ENCODE measurements at places on chromosomes 16 and 17.

DNA sequence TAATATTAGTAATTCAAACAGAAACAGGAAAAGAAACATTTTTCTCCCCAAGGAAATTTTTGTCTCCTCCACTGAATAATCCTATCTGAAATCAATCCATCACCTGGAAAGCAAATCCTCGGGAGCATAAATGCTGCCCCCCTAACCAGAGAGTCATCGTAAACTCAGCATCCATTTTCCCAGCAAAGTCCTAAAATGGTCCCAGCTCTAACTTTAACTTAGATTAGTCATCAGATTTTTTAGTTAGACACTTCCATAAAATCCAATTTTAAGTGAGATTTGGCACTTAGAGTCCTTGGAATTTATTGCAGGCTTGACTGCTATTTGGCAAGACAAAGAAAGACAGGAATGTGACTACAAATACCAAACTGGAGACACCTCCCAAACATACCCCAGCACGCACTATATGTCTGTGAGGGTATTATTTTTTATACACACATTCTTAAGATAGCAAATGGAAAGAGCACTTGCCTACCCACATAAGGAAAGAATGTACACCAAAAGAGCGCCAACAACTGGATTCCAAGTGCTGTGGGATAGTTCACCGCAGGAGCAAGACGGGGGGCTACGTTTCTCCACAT is 15.4 kb downstream of the SCO1 start:
- peak; percentile 63 for DNase-seq

DNA sequence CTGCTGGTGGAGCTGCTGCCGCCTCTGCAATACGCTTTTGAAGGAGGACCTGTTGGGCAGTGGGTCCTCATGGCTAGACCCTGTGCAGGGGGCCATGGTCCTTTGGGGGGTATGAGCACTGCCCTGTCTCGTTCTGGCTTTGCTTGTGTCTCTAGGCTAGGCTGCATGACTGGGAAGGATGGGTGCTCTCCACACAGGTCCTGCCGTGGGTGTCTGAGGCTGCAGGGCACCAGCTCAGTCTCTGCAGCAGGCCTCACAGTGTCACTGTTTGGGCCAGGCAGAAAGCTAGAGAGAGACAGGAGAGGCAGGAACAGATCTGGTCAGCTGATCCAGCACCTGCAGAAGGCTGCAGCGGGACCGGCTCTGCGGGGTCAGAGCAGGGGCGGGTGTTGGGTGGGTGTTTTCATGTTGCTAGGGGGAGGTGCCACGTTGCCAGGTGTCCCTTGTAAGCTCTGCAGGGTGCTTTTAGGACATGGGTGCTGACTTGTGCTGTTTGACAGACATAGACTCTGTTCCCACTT is 111.4 kb downstream of the SNX29 start:
- DNase-seq, result no peak

DNA sequence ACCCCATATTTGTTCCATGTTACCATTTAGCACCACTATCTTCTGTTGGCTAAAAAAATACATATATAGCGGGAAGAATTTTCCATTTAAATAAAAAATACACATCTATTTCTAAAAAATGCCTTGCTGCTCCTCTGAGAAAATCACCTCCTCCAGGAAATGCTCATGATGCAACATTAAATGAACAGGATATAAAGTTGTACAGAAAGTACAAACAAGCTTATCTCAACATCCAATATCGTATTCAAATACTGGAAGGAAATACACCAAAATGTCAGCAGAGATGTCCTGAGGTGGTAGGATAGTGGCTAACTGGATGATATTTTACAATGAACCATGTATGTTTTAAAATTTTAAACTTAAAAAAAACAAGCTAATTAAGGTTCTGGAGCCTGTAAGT is 21.3 kb downstream of the GNA13 start:
- no peak for DNase-seq

DNA sequence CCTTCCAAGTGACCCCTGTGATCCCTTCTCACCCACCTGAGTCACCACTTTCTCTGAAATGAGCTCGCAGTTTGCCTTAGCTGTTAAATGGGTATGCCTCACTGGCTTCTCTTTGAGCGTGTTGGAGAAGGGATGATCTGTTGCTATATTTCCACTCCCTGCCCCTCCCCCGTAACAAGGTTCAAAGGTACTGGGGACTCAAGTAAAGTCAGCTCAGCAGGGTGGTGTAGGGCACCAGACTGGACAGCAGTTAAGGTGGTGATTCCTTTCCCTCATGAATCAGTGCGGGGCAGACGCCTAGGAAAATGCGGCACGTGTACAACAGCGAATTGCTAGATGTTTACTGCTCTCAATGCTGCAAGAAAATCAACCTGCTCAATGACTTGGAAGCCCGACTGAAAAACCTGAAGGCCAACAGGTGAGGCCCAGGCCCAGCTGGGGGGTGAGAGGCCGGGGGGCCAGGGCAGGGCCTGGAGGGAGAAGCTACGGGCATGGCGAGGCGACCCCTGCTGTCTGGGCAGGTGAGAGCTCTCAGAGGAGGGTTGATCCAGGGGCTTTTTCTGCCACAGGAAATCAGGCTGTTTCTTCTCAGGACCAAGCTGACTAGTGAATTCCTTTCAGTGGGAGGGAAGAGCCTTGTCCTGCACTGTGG is 130.3 kb downstream of the RAB11FIP4 start:
- DNase-seq, result no peak

DNA sequence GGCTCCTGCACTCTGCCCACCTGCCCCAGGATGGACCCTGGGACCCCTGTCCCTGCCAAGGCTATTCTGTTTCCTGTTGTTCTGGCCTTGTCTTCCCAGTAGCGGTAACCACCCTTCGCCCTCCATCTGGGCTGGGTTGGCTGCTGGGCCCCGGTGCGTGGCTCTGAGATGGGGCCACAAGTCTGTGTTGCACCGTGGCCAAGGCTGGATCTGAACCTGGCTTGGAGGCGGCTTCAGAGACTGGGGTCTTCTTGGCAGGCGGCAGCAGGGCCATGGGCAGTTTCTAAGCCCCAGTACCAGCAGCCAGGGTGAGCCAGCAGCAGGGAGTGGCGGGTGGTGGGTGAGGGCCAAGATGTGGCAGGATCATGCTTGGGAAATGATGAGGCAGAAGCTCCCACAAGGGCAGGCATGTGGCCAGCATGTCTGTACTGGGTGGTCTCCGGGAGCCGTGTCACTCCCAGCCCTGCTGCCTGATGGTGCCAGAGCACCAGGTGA is 12.6 kb downstream of the MAP2K3 start:
- DNase-seq, result no peak

DNA sequence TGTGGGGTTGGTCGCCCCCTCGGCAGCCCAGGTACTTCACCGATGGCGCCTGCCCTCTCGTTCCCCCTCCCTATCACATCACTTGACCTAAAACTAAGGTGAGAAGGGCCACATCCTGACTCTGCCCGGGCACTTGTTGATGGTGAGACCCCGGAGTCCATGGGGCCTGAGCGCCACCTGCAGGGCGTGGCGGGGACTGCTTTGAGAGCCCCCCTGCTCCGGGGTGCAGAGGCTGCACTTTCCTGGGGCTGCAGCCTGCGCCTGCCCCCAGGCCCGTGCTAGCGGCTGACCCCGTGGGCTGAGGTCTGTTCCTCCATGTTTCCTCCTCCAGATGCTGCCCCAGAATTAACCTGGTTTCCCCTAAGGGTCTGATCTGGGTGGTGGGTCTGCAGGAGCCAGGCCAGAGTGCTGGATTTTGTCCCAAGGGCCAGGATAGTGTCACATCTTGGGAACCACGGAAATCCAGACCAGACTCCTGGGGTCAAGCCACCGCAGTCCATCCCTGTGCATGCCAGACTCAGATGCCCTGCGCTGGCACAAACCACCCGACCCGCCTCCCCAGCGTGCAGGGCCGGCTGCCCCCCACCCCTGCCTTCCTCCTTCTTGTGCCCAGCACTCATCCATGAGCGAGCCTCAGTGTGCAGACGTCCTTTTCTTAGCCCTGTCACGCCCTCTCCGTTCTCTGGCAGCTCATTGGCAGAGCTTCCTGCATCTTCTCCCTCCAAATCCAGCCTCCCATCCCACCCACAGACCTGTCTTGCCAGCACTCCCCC is 2.7 kb downstream of the NDUFAF8 start:
- DNase-seq, result no peak

DNA sequence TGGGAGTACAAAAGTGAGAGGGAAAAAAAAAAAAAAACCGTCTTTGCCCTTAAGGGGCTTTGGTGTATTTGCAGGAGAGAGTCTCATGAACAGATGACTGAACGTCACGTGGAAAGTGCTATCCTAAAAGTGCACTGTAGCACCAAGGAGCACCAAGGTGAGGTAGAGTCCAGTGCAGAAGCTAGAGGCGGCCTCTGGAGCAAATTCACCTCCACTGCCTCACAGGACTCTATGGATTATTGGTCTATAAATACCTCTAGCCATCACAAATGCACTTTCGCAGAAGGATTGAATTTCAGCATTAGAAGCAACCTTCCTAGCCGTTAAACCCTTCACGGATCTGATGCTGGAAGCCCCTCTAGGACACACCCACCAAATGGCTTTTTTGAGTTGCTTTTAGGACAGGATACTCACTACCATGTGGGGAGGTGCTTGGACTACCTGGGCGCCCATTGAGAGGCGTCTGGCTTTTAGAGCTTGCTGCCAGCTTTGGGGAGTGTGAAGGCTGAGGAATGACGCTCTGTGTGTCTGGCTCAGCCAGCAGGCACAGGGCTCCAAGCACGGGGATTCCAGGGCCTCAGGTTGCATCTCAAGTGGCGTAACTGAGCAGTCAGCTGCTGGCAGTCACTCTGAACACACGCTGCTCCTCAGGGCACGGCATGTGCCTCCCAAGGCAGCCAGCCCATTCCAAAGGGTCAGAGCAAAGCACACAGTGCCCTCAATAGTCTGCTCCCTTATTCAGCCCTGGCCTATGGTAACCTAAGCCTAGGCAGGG is 52.7 kb downstream of the CDRT4 start:
- no peak for DNase-seq

- DNase-seq, result no peak
These were observed 2.3 kb upstream of the MEIOC start for GRCh38 chr17:44653954-44654353.

GRCh38 chr16:85236818-85237150 is 124.5 kb upstream of the CIBAR2 start:
- no peak for DNase-seq

DNA sequence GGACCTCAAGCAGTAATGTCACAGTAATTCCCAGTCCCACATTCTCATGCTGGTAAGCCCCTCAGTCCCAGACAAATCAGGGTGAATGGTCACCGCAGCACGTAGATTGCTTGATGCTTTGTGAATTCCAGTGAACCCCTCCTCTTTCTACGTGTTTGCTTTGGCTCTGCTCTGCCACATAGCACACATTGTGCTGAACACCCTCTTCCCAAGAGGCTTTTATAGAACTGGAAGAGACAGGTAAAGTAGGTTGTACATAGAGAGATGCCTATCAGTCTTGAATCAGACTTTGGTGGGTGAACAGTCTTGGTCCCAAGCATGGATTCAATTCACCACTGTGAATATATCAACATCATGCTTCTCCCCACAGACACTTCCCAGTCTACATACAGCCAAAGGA is 579 bp upstream of the KRTAP9-6 start:
- DNase-seq, result no peak

GRCh38 chr16:1173788-1174451 is 21.0 kb downstream of the CACNA1H start:
- no peak for DNase-seq

- no peak for DNase-seq
These were observed 335.1 kb downstream of the CPPED1 start for GRCh38 chr16:12468552-12468951.

DNA sequence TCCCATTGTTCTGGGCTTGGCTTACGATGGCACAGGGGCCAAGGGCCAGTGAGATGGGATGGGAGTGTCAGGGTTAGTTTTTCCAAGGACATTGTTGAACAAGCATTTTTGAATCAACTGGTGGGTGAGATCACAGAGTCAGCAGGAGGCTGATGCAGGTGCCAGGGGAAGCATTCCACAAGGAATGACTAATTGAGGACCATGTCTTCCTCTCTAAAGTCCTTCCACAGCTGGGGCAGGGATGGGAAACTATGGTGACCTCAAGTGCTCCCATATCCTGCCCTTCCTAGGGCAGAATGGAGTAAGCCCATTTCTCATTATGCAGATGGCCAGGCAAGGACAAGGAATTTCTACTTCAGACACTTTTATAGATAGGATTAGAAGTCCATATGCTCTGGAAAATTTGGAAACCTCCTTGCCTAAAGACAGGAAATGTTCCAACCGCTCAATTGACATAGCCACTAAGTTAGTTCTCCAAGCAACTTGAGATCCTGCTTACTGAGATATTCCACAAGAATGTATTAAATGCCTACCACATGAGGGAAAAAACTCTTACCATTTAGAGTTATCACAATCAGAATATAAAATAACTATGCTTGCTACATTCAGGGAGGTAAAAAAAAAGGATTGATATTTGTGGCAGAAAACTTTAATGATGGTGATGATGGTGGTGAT is 21.2 kb upstream of the ENGASE start:
- peak; percentile 71 for DNase-seq

- no peak for DNase-seq
These were observed 2.8 kb upstream of the IL21R start for GRCh38 chr16:27398894-27399853.

DNA sequence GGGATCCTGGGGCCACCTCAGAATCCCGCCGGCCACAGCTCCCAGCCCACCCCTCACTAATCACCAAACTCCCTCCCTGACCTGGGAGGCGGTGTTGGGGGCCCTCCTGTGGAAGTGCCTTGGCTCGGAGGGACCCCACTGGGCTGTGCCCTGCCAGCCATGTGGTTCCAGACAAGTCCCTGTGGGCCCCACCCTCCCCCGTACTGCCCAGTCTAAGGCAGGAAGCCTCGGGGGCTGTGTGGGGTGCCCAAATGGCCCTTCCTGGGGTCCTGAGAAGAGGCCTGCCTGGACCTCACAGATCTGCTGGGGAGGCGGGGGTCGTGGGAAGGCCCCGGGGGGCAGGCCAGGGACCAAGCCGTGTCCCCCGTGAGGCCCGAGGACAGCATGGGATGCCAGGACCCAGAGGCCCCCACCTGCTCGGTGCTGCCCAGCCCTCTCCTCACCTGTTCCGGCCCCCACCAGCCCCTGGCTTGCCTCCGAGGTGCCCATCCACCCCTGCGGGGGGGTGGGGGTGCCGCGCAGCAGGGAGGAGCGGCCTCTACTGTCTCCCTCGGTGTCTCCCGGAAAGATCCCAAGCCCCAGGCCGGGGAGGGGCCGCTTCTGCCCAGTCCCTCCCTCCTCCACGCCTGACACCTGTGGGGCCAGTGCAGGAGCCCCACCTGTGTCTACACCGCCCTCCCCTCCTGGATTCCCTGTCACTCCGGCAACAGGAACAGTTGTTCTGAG is 9.3 kb upstream of the KREMEN2 start:
- DNase-seq, result no peak

GRCh38 chr17:17139972-17140589 is 66.1 kb downstream of the PLD6 start:
- no peak for DNase-seq

- DNase-seq, result no peak
These were observed 1.7 kb downstream of the KSR1 start for GRCh38 chr17:27457731-27458523.

- DNase-seq, result no peak
These were observed 60.5 kb downstream of the ADAMTS18 start for GRCh38 chr16:77374384-77374783.

GRCh38 chr17:14103836-14104235 is 34.5 kb downstream of the COX10 start:
- no peak for DNase-seq

- DNase-seq, result no peak
These were observed 43.6 kb upstream of the YPEL2 start for GRCh38 chr17:59287891-59288290.

All from NCI-H226 (cell line).